Kidney epithelial cell (primary cell): ENCODE measurements at places on chromosomes 5 and 9. TPM values are rescaled to one million over a fixed set of nuclear protein-coding genes. Genes with fewer than 3 reads are reported as not detected.

The LMX1B gene
- total RNA-seq, result 1.7 and 2.6 TPM in 2 replicates

The SMIM32 gene
- total RNA-seq, result 0.08 TPM in 1 of 2 replicates, not detected in the other

GRCh38 chr5:169157064-169157463, 143.9 kb downstream of the SLIT3 start:
- DNase-seq, result no peak

The ALDH1A1 gene
- total RNA-seq, result 1.6 and 3.6 TPM in 2 replicates
